ENCODE measurements at places on chromosomes 6 and 20.

- DNase-seq: no peak
Observed at GRCh38 chr20:42024653-42025052, 406.5 kb upstream of the CHD6 start.

DNA sequence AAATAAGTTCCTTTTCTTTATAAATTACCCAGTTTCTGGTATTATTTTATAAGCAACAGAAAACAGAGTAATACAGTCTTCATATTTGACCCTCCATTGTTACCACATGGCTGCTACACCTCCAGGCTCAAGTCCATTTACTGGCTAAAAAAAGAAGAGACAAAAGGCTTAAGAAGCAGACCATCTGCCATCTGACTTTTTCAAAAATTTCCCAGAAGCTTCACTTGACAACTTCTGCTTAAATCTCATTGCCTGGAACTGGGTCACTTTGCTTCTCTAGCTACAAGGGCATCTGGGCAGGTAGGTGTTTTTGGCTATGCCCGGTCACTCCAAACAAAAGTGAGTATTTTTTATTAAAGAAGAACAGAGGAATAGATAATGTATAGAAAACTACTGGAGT lies 118.0 kb downstream of the GRM1 start:
- no peak for DNase-seq

DNA sequence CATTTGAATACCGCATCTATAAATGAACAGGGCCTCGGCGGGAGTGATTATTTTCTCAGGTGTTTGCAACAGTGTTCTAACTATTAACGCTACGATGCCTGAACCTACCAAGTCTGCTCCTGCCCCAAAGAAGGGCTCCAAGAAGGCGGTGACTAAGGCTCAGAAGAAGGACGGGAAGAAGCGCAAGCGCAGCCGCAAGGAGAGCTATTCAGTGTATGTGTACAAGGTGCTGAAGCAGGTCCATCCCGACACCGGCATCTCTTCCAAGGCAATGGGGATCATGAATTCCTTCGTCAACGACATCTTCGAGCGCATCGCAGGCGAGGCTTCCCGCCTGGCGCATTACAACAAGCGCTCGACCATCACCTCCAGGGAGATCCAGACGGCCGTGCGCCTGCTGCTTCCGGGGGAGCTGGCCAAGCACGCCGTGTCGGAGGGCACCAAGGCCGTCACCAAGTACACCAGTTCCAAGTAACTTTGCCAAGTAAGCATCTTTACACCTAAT lies 70.9 kb downstream of the HFE start:
- peak; percentile 77 for DNase-seq

GRCh38 chr6:17057322-17057721 lies 44.5 kb upstream of the STMND1 start:
- DNase-seq: no peak

GRCh38 chr20:46408281-46408731 lies 1.9 kb upstream of the ELMO2 start:
- DNase-seq: no peak

DNA sequence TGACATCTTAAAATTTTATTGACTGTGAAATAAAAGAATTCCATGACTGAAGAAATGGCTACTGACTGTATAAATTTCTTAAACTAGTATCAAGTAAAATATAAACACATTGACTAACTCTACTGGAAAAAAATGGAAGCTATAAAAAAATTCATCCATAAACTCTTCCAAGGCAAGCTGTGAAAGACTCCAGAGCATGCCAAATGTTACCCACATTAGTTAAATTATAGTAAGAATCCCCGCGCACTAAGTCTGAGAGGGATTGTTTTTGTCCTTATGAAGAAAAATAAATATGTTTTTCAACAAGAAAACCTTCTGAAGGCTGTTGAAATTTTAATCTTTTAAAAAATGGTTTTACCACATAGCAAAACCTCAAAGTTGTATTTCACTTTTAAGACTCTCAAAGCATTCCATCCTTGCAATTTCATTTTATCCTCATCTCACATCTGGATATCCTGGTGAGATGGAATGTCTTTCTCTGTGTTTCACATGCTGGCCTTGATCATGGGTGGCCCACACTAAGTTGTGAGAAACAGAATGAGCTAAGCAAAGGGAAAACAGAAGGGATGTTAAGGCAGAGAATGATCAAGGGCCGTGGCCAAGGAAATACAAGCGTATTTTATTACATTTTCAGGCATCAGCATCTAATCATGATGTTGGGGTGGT lies 732.5 kb downstream of the KIF16B start:
- DNase-seq: no peak

GRCh38 chr6:1724616-1725015 lies 114.9 kb downstream of the FOXC1 start:
- no peak for DNase-seq

GRCh38 chr6:24918641-24919055 lies 17.1 kb downstream of the RIPOR2 start:
- no peak for DNase-seq

DNA sequence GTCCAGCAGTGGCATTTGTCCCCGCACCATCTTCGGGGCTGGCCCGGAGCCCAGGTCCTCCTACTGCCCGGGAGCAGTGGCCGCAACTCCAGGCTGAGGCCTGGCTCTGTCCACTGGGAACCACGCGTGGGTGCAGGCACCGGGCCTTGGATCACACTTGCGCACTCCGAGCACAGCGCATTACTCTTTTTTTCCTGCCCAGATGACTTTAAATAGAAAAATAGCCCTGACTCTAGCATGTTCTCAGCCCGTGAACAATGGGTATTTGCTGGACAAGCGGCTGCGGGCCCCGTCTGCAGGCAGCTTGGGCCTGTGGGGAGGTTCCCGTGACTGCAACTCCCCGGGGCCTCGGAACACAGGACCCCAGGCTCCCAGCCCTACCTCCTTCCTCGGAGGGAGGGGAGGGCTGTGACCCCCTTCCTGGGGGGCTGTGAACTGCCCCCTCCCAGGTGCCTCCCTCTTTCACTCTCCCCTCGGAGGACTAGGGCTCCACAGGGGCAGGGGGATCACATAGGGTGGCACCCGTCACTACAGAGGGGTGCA lies 162.2 kb downstream of the TBXT start:
- DNase-seq: peak; percentile 49

- DNase-seq: no peak
Observed at GRCh38 chr20:46683668-46683938, 5.6 kb downstream of the TP53RK start.

- DNase-seq: no peak
Observed at GRCh38 chr6:122558080-122558479, 52.1 kb upstream of the PKIB start.

DNA sequence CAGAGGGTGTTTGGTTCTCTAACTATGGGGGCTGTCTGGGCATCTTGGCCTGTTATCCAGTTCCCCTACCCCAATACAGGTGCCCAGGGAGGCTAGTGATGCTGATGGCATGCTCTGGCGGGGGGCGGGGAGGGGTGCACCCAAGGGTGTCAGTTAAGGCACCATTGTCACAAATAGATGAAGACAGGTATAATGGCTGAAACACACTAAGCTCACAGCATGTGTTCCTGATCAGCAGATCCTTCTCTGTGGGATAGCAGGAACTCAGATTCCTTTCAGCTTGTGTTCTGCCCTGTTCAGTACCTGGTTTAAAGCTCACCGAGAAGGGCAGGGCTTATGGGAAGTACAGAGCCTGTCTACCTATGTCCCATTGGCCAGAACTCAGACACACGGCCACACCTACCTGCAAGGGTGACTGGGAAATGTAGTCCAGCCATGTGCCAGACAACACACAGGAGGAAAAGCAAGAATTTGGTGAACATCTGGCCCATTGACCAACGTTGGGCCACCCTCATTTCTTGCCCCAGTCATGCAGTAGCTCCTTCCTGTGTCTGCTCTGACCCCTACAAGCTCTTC lies 3.4 kb upstream of the RSPO4 start:
- DNase-seq: no peak

DNA sequence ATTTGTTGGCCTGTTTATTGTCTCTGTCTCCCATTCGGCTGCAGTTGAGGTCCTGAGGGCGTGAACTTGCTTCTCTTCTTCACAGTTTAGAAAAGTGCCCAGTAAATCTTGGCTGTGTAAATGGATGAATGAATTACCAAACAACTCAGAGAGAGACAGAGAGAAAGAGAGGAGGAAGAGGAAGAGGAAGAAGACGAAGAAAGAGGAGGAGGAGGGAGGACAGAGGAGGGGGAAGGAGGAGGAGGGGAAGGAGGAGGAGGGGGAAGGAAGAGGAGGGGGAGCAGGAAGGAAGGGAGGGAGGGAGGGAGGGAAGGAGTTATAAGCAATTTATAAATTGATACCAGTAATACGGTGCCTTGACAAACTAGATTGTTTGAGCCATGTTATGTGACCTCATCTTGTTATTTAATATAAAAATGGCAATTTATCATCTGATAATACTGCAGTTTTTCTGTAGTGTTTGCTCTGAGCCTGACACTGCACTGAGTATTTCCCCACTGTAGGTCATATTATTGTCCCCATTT lies 18.7 kb downstream of the HCK start:
- DNase-seq: no peak

DNA sequence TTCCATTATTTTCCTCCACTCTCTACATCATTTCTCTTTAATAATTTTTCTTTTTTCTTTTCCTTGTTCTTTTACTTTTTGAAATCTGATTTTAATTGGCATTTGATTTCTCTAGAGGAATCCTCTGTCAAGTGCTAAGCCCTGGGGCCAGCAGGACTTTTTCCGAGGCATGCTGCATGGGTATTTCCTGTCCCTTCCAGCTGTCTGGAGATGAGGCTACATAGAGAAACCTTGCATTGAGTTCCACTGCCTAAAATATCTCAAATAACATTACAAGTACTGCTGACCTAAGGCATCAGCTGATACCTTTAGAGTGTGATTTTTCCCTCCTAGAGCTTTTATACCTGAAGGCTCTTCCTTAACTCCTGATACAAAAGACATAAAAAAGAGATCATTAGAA lies 6.2 kb downstream of the RNF217 start:
- no peak for DNase-seq

DNA sequence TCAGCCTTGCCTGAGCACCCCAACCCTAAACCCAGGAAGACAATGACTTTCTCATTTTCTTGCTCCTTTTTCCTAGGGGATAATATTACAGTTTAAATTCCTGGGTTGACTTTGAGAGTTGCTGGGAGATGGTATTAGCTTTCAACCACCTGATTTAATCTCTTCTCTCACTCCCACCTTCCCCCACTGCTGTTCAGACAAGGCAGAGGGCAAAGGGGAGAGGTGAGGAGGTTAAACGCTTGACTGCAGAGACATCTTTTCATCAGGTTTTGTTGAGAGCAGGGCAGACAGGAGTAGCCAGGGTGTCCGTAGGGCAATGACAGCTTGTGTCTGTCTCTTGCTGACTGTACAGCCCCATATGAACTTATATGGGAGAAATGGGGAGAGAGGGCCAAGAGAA lies 811.2 kb downstream of the MAFB start:
- DNase-seq: no peak

DNA sequence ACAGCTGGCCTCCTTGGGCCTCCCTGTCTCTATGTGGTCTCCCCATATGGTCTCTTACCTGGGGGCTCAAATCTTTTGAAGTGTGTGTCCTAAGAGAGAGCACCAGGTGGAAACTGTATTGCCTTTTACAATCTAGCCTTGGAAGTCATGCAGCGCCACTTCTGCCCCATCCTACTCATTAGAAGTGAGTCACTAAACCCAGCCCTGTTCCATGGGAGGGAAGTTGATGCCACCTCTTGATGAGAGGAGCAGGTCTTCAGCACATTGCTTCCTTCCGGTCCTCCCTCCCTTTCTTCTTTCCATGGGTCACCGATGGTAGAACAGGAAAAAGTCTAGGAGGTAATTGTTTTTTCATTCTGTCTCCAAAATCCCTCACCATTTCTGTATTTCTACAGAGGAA lies 156.3 kb downstream of the FOXA2 start:
- DNase-seq: no peak

All from hippocampal formation (tissue), 2 donors.